ENCODE measurements at places on chromosomes 11 and 22.

GRCh38 chr11:70618431-70619101 lies 220.2 kb downstream of the CTTN start:
- no peak for DNase-seq

- DNase-seq, result no peak
These were observed 198.5 kb upstream of the MTNR1B start for GRCh38 chr11:92770981-92771380.

DNA sequence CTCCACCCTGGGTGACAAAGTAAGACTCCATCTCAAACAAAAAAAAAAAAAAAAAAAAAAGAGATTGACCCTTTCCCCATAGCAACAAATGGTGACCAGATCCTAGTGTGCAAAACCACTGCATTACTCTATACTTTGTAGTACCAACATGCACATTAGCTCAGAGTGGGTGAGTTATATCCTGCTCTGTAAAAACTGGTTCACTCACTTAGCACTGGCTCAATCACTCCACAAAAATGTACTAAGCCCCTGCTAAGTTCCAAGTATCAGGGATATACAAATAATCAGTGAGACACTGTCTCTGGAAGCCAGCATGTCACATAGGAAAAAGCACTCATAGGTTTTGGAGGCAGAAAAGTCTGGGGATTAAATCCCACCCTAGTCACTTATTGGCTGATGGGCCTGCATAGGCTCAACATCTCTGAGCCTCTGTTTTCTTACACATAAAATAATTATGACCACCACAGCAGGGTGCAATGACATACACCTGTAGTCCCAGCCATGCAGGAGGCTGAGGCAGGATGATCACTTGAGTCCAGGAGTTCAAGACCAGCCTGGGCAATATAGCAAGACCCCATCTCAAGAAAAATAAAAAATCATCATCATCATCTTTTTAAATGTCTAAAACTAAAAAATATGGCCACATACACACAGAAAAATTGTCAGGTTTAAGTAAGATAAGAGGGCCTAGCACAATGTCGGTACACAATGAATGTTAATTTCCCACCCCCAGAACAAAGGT lies 11.9 kb downstream of the FAM168A start:
- DNase-seq, result no peak

DNA sequence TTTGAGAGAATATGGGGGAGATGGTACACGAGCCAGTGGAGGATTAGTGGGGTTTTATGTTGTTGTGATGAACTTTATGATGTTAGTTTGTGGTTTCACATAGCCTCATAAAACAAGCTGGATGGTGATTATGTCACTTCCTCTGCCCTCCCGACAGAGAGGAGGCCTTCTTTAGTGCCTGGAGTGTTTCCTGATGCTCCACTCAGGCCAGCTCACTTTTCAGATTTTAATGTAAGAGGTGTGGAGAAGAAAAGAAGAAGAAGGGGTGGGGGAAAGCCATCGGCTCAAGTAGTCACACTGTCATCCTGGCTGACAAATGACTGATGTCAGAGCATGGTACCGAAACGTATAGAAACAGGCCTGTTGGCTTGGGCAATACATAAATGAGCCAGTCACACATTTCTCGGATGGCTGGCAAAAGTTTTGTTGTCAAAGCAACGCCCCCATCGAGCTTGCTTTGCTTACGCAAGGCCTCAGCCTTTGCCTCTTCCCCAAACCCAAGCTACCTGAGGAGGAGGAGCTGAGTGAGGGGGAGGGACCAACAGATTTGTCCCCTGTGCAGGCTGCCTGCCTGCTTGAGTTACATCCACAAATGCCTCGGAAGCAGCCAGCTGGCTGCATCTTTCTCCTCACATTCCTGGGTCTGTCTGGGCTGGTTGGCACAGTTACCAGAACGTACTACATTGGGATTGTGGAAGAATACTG lies at the start of gene HEPHL1:
Gene HEPHL1 (plus strand): TSS at position 578 of the 705 bp plus-strand sequence. CDS start 15 bp downstream, at position 593.
- DNase-seq, result peak; percentile 63

DNA sequence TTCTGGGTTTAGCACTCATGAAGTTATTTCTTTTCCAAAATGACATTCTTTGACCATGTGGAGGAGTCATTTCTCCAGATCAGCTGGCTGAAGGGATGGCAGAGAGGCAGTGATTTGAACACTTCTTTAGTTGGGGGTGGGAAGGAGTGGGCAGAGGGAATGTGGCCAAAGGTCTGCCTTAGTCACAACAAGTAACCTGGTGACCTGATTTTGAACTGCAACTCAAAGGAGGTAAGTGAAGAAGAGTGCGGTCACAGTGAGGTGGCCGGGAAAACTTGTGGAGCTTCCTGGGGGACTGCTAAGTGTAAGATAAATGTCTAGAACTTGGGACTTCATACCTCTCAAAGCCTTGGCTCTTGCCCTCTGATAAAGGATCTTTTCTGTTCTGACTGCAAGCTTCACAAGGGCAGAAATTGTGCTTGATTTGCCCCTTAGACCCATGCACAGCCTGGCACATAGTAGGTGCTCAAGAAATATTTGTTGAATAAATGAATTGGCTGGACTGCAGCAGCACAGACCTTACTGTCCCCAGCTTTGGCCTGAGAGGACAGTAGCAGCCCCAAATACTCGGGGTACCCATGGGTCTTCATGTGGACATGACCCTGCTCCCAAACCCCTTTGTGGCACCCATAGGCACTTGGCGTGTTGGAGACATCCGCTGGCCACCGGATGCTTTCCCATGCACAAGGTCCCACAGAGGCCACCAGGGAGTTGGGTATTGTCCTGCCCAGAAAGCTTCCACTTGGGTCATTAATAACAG lies 99.0 kb upstream of the ALX4 start:
- no peak for DNase-seq

GRCh38 chr22:46340676-46341075 lies 5.2 kb downstream of the TRMU start:
- DNase-seq, result no peak

- no peak for DNase-seq
These were observed 866 bp upstream of the SELENOO start for GRCh38 chr22:50199829-50200460.

DNA sequence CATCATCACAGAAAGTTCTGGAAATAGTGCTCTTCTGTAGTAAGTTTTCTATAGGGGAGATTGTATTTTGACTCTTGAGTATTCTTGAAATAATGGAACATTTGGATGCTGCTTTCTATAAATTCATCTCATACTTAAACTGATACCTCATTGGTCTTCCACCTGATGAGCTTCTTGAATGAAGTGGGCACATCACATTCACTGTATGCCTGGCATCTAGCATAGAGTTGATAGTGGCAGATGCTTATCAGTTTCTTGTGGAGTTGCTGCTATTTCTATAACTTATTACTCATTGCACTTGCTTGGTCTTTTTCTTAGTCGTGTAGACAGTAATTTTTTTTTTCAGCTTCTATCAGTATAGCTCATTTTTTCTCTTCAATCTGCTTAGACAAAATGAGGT lies 5.4 kb downstream of the ATXN10 start:
- DNase-seq, result no peak

GRCh38 chr22:37545703-37546436 lies 14.4 kb upstream of the CDC42EP1 start:
- DNase-seq, result peak; percentile 91

GRCh38 chr11:68342459-68343158 lies 30.2 kb downstream of the LRP5 start:
- DNase-seq, result no peak

GRCh38 chr22:50067244-50067643 lies 9.1 kb upstream of the TTLL8 start:
- DNase-seq, result no peak

DNA sequence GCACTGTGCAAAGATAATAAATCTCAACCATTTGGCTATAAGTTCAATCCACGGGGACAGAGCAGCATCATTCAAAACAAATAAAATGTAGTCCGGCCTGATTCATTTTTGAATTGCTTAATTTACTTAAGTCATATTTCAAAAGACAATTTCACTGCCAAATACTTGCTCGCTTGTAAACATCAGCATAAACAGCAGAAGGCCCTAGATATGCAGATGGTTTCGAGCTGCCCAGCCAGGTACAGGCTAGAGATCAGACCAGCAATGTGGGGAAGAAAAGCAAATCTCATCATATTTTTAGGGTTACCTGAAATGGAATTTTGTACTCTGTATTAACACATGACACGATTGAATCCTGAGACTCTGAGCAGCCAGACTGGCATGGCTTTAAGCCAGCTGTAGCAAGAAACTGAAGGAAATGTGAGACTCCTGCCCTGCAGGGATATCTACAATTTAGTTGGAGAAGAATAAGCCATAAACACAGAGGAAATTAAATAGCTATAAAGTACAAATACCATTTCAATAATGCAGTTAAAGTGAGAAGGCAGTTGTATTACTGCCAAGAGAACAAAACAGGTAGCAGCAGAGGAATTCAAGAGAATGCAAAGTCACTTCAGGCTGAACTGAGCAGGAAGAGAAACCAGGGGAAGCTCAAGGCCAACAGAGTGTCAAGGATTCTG lies 440.3 kb downstream of the ETS1 start:
- no peak for DNase-seq

GRCh38 chr11:11155962-11156815 lies 196.9 kb downstream of the CSNK2A3 start:
- DNase-seq, result no peak

DNA sequence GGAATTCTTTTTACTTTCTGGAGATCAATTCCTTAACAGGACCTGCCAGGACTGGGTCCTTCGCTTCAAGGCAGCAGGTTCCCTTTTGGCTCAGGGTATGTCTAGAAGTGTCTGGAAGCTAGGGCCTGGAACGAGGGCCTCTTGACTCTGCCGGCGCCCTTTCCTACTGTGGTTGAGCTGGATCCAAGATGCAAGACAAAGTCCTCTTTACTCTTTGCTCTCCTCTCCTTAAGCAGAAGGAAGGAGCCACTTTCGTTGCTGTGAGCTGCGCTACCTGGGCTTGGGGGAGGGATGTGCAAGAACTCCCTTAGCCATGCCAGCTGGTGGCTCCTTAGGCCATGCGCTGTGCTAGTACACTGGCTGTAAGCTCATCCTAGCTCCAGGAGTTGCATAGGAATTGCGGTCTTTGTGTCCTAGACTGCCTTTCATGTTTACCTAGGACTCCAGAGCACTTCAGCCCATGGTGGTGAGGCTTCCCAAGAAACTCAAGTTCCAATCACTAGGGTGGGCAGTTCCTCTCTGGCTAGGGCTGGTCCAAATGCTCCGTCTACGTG lies 18.1 kb downstream of the GLB1L2 start:
- DNase-seq, result no peak

GRCh38 chr11:72686639-72687220 lies 12.5 kb upstream of the PDE2A start:
- DNase-seq, result no peak

DNA sequence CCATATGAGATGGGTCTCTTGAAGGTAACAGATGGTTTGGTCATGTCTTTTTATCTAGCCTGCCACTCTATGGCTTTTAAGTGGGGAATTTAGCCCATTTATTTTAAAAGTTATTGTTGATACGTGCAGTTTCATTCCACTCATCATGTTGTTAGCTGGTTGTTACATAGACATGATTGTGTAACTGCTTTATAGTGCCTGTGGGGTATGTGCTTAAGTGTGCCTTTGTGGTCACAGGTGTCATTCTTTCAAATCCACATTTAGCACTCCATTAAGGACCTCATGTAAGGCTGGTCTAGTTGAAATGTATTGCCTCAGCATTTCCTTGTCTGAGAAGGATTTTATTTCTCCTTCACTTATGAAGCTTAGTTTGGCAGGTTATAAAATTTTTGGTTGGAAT lies 263.8 kb upstream of the LUZP2 start:
- DNase-seq, result no peak

DNA sequence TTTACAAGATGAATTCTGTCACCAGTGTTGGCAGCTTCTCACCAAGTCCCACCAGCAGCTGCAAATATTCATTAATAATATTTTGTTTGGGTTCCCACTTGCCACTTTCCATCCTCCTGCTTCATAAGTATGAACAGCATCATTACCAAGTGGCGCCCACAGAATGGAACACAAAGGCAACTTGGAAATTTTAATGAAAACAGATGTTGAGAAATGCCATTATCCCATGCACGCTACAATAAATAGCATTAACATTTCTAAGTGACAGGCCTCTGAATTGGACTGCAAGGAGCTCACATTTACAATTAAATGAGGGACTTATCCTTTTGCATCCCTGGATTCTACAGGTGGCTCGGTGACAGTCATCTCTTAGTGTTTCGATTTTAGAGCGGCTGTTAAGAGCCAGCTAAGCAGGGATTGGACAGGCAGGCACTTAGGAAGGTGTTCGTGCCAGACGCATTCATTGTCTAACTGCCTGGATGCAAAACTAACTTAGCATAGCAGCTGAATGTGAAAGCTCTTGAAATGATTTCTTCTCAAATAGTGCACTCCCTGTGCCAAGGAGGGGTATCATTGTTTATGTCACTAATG lies 170.3 kb downstream of the KIRREL3 start:
- no peak for DNase-seq

DNA sequence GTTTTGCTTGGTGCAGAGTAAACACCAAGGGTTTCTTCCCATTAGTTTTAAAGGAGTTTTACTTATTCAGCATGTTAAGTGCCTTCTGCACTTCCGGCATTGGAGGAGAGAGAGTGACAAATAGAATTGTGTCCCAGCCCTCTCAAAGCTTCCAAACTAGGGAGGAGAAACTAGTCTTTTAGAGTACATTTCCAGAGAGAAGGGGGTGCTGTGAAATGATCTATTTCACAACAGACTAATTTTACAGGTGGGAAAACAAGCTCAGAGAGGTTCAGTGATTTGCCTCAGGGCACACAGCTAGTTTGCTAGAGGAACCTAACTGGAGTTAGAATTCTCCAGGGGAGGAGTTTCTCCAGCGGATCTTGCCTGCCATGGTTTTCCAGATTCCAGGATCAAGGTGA lies 12.6 kb downstream of the MPST start:
- no peak for DNase-seq

- no peak for DNase-seq
These were observed 4.3 kb upstream of the SLC6A5 start for GRCh38 chr11:20595101-20595500.

DNA sequence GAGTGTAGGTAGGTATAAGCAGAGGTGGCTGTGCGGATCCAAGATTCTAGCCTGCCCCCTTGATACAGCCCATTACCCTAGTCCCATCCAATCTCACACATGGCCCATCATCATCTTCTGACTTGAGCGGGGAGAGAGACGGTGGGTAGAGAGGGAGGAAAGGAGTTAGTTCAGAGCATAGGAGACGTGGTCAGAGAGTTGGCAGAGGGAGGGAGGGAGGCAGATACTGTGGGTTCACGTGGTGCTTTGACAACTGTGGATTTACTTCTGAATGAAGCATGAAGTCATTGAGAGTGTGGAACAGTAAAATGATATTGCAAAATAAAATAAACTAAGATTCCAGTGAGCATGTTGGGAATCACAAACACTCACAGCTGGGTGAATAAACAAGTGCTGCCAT lies 31.4 kb upstream of the VPREB1 start:
- no peak for DNase-seq

- DNase-seq, result peak; percentile 7
These were observed 61.5 kb downstream of the CACNG2 start for GRCh38 chr22:36641902-36642640.

DNA sequence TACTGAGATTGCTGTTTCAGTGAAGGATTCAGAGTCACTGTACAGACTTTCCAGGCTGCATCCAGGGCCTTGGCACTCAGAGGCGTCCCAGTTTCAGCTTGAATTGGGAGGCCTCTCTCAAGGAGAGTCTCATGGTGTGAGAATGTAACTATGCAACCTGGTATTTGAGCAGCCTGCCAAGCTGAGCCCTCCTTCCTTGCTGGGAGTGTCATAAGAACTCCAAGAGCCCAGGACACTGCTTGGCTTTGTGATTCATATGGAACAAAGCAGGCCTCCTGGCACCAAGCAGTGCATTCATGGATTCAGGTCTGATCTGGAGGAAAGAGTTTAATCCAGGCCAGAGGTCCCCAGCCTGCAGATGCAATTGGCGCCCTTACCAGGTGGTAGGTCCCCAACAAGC lies 171.7 kb downstream of the DBX1 start:
- DNase-seq, result no peak
